Smooth muscle cell of trachea (primary cell): ENCODE measurements at places on chromosomes 12 and 14. TPM values are rescaled to one million over a fixed set of nuclear protein-coding genes. Genes with fewer than 3 reads are reported as not detected.

SRRM4 gene
- total RNA-seq, result under 0.01 TPM in 1 of 2 replicates, not detected in the other

LPAR5 gene
- total RNA-seq, result not detected in 2 replicates

CLMN gene
- 0.44 and 1.5 TPM in 2 replicates for total RNA-seq

ITGA7 gene
- 55.0 and 68.8 TPM in 2 replicates for total RNA-seq

RAB3IP gene
- 2.6 and 2.8 TPM in 2 replicates for total RNA-seq

PYGL gene
- 63.3 and 90.3 TPM in 2 replicates for total RNA-seq

TBX3 gene
- total RNA-seq, result 55.9 and 57.5 TPM in 2 replicates

HOXC11 gene
- not detected in 2 replicates for total RNA-seq
